Sciatic nerve (tissue), 2 donors: ENCODE measurements at places on chromosomes 11 and 22.

- DNase-seq = no peak
Measured at GRCh38 chr11:102473543-102473942, 21.0 kb upstream of the TMEM123 start.

GRCh38 chr22:46077669-46078099, 72.6 kb upstream of the PPARA start:
- peak; percentile 62 for DNase-seq

- no peak for DNase-seq
Measured at GRCh38 chr11:110903830-110904229, 191.6 kb upstream of the ARHGAP20 start.

DNA sequence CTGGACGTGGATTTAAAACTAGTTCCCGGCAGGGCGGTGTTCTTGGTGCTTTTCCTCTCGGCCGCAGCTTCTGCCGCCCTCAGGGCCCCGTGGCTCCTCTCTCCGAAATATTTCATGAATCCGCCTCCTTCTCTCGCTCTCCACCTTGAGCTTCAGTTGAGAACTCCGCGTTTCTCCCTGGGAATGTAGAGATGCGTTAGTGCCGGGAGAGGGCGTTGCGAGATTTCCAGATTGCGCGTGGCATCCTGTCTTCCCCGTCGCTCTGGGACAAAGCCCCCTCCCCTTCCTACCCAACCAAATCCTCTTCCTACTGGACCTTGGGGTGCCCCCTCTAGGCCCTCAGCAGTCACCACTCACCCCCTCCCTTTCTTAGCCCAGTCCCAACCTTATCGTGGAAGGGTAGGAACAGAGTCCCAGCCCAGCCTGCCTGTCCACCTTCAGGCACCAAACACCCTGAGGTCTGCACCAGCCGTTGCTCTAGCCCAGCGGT, 15.5 kb upstream of the RAC2 start:
- DNase-seq = no peak

- DNase-seq = no peak
Measured at GRCh38 chr11:111245425-111245824, at the start of gene POU2AF2. Gene POU2AF2, plus strand, starts transcription at chr11:111245725. Its CDS starts 129 bp downstream, at chr11:111245854.
